ENCODE measurements at places on chromosomes 6 and 20.

GRCh38 chr20:3277686-3278465 lies 38.9 kb upstream of the SLC4A11 start:
- DNase-seq, result no peak

DNA sequence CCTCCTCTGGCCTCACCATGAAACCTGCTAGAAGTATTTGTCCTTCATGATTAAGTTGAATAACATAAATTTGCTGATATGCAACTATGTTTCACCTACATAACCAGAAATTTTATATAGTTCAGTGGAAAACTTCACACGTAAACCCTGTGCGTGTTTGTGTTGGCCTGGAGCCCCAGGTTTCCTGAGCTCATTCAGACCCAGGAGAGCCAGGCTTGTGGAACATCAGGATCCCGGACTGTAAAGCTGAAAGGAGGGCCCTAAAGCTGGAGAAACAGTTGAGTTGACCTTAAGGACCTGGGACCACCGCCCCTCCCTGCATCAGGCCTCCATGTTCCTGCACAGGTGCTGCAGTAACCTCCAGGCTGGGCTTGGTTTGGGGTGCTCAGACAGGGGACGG lies 3.1 kb upstream of the SPATS1 start:
- DNase-seq, result no peak

GRCh38 chr20:61520893-61521460 lies 268.9 kb downstream of the CDH4 start:
- DNase-seq, result peak; percentile 8

- DNase-seq, result peak; percentile 65
These were observed 98.1 kb upstream of the VSTM2L start for GRCh38 chr20:37804584-37805566.

GRCh38 chr6:140736231-140736630 lies 1361.8 kb upstream of the CITED2 start:
- no peak for DNase-seq

DNA sequence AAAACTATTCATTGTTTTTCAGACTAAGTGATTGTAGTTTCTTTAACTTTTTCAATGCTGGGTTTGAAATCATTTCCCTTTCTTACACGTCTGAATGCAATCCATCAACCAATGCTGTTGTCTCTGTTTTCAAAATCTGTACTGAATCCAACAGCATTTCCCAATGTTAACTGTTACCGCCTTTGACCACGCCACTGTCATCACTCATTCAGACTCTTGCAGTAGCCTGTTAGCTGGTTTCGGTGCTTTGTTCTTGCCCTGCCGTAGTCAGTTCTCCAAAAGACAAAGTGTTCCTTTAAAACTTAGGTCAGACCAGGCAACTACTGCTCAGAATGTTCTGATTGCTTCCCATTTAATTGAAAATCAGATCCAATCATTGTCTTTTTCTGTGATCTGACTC lies 131.3 kb downstream of the PLCB4 start:
- DNase-seq, result no peak

GRCh38 chr6:129943637-129944271 lies 74.6 kb upstream of the L3MBTL3 start:
- DNase-seq, result no peak

- peak; percentile 100 for DNase-seq
These were observed 84.2 kb downstream of the CEBPB start for GRCh38 chr20:50274570-50275430.

DNA sequence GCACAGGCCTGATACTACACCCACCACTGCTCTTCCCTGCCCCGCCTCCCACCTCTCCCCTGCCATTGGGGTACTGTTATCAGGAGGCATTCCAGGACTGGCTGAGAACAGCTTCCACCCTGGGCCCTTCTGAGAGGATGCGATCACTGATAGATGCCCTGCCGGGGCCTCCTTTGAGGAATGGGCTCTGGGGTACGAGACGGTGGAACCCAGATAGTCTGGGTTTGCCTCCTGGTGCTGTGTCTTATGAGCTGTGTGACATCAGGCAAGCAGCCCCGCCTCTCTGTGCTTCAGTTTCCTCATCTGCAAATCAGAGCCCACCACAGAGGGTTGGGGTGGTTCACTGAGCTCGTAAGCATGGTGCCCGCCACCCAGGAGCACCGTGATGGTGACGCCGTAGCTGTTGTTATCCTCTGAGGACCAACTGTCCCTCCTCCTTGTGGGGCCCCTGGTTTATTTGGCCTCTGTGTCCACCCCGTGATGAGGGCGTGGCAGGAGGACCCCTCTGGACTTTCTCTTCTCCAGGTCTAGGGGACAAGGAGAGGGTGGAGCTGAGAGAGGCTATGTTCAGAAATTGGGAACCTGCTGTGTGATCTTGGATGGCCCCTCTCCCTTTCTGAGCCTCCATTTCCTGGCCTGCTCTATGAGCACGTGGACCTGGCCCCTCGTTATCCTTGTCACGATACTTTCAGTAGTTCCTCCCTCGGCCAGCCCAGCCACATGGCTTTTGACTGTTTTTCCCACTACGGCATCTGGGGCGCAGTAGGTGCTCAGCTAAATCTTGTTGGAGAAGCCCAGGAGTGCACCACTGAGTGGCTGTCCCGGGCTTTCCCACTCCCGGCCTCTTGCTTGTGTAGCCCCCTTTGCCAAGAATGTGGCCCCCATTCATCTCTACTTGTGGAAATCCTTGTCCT lies 18.3 kb downstream of the SRC start:
- DNase-seq, result no peak

GRCh38 chr20:40677343-40677924 lies 11.6 kb downstream of the MAFB start:
- DNase-seq, result no peak

GRCh38 chr6:107342144-107342543 lies 117.2 kb downstream of the PDSS2 start:
- DNase-seq, result peak; percentile 42

GRCh38 chr6:170045981-170046667 lies 244.8 kb downstream of the DLL1 start:
- DNase-seq, result no peak

DNA sequence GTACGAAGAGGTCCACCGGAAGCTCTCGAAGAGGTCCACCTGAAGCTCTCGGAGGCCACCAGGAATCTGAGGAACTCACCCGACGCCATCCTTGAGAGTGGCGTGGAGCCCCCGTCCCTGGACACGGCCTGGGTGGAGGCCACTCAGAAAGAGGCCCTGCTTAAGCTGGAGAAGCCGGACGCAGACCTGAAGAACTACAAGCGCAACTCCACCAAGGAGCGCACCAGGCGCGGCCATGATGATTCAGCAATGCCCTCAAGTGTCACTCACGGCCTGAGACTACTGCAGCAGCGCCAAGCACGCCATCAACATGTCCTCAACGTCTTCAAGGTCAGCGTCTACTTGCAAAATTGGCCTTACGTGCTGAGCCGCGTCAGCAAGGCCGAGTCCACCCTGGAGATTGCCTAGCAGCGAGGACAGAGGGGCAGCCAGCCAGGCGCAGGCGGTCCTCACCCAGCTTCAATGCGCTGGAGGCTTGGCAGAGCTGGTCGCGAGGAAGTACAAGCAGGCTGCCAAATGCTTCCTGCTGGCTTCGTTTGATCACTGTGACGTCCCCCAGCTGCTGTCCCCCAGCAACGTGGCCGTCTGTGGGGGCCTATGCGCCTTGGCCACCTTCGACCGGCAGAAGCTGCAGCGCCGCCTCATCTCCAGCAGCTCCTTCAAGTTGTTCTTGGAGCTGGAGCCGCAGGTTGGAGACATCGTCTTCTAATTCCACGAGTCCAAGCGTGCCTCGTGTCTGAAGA lies 7.7 kb upstream of the GJA10 start:
- DNase-seq, result no peak

GRCh38 chr6:148996815-148997214 lies 250.0 kb downstream of the UST start:
- no peak for DNase-seq

DNA sequence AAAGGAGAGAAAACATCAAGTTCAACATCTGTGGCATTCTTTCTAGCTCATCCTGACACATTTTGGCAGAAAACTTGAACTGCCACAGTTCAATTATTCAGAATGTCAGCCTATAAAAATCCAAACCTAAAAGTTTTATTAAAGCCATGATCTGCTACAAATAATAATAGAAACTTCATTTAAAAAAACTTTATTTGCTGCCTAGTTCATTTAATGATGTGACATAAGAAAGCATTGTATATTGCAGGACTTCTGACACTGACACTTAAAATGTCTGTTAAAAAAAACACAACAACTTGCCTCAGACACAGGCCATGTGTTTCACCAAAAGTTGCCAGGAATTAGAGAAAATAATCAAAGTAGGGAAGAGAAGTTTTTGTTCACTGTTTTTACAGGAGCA lies 88.3 kb upstream of the HTR1E start:
- DNase-seq, result no peak

GRCh38 chr6:56868687-56869086 lies 86.2 kb upstream of the BEND6 start:
- DNase-seq, result peak; percentile 36

DNA sequence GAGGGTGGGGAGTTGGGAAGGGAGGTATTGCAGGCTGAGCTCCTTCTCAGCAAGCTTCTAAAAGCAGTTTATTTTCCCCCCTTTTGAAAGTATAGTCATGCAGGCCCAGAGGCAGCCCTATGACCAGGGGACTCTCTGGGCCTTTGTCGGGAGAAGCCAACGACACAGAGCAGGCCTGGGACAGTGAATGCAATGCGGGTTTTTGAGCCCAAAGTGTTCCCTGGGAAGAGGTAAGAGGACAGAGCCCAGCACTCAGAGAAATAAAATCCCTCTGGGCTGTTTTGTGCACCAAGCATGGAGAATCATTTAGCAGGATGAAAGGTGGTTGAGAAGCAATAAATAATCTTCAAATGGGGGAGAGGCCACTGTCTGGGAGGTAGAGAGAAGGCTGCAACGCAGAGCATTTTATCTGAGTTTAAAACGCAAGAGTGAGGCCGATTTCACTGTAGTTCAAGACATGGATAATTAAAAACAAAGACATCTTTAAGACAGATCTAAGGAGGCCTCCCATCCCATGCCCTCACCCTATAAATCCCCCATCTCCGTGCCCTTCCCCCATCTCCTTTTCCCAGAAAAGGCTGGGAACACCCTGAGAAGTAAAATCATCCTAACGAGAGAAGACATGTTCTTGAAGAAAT lies 237.5 kb downstream of the CDC5L start:
- DNase-seq, result no peak

All from suppressor macrophage (primary cell).